Activated T-helper 1 cell treated with anti-CD3 and anti-CD28 coated beads, Interleukin-12 subunit alpha, Interleukin-12 subunit beta, Interleukin-2, Interleukin-4 antibody, amounts not matched to agents 30 ng/mL and 10 ng/mL and 1 ng/mL, durations not matched to agents 14 hours and 24 hours and 36 hours (primary cell): ENCODE measurements at places on chromosomes 11 and 22.

GRCh38 chr11:72730737-72731136 is 21.5 kb downstream of the ARAP1 start:
- no peak for DNase-seq

DNA sequence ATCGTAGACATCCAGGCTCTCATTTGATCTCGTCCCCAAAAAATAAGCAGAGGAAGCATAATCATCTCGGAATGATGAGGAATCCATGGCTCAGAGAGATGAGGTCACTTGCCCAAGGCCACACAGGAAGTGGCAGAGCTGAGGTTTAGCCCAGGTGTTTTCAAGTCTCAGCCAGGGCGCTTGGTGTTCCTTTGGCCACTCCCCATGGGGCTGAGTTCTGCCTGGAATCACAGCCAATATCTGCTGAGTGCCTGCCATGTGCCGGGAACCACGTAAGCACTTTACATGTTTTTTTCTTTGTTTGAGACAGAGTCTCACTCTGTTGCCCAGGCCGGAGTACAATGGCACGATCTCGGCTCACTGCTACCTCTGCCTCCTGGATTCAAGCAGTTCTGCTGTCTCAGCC is 29.5 kb upstream of the MYH9 start:
- DNase-seq: no peak

GRCh38 chr22:49734882-49735281 is 92.8 kb downstream of the BRD1 start:
- no peak for DNase-seq

DNA sequence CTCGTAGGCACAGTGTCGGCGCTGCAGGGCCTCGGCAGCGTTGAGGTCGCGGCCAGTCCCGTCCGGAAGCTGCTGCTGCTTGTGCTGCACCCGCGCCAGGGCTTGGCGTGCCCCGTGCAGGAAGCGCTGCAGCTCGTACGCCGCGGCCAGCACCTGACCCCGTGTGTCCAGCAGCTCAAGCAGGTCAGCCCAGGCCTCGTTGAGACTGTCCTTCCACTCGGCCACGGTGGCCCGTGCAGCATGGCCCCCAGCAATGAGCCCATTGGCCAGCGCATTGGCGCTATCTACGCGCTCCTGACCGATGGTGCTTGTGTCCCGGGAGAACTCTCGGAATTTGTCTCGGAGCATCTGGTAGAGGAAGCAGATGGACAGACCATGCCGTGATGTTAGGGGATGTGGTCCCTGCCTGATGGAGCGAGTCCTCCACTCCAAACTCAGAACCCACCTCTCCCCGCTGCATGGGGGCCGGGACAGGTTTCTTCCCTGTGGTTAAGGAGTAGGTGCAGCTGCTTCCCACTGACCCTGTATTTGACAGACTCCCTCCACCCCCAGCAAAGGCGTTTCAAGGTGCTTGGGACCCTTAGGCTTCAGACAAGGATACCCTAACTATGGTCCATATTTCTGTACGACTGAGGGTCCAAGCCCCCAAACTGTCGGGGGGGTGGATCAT is 13.8 kb upstream of the RBM4B start:
- DNase-seq: no peak

DNA sequence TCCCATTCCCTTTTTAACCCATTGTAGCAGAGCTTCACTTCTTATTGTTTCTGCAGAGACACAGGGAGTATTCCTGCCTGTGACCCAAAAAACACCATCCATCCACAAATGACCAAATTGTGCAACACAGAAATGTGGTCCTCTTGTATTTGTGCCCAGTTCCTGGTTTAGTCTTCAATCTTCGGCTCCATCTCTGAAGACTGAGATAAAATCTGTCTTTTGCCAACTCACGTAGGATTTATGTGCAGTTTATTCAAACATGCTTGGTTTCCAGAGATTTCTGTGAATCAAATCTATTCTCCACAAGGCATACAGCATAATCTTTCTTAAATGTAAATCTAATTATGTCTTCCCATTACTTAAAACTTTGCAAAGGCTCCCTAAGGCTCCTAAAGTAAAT is 307.0 kb downstream of the AASDHPPT start:
- no peak for DNase-seq

DNA sequence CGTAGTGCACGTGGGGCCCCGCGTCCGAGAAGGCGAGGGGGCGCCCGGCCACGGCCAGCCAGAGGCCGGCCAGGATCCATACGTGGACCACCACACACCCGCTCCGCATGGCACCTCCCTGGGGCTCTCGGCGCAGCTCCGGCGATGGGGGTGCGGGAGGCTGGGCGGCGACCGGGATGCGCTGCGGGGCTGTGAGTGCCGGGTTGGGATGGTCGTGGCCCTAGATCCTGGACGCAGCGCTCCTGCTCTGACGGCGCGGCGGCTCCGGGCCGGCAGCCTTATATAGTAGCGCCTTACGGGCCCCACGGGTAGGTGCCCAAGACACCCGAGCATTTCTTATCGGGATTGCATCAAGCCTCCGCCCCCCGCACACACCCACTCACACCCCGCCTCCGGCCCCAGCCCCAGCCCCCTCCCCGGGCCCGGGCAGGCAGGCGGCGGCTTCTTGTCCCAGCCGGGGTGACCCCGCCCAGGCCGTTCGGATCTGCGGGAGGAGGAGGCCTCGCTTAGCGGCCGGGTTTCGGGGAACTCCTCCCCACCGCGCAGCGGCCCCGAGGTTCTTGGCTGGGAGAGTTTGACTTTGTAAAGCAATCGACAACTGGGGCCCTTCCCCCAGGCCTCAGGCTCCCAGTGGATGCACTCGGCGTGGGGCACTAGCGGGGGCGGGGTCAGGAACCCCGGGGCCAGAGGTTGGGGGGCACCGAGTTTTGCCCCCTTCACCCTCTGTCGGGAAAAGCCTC is at the start of gene FGF19:
Gene FGF19, minus strand, starts transcription at position 255 of the 740 bp plus-strand sequence. Its CDS starts 146 bp downstream, at position 109.
- DNase-seq: no peak

GRCh38 chr11:45000918-45001317 is 50.2 kb upstream of the TP53I11 start:
- DNase-seq: no peak

- DNase-seq: no peak
Observed at GRCh38 chr11:83147895-83148294, 9.0 kb upstream of the PCF11 start.
